ENCODE measurements at places on chromosomes 6 and 20. TPM values are rescaled to one million over a fixed set of nuclear protein-coding genes. Genes with fewer than 3 reads are reported as not detected.

HLA-G gene
- 6.3 TPM for polyA plus RNA-seq

ANKRD66 gene
- 0.09 TPM for polyA plus RNA-seq

SLC4A11 gene
- 4.4 TPM for polyA plus RNA-seq

RHAG gene
- polyA plus RNA-seq: 0.39 TPM

TPD52L1 gene
- polyA plus RNA-seq: 16.9 TPM

COL9A1 gene
- 0.32 TPM for polyA plus RNA-seq

SDCBP2 gene
- polyA plus RNA-seq: 8.6 TPM

RBM39 gene
- polyA plus RNA-seq: 830 TPM

MUCL3 gene
- polyA plus RNA-seq: 0.02 TPM
